ENCODE measurements at places on chromosomes 2 and 18.

DNA sequence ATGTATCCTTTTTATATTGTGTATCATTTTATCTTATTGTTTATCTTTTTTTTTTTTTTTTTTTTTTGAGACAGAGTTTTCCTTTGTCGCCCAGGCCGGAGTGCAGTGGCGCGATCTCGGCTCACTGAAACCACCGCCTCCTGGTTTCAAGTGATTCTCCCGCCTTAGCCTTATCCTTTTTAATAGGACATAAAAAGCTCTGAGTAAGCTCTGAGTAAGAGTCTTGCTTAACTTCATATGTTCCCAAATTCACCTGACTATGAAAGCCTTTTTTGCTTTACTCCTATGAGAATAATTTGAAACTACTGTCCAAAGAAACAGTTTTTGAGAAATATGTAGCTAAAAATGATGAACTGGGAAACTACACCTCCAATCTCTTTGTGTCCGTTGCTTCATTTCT is 525.5 kb downstream of the IRS1 start:
- DNase-seq = no peak

- no peak for DNase-seq
Observed at GRCh38 chr2:100276716-100277115, 45.6 kb downstream of the LONRF2 start.

- DNase-seq = no peak
Observed at GRCh38 chr2:27833931-27834330, 56.3 kb downstream of the RBKS start.

DNA sequence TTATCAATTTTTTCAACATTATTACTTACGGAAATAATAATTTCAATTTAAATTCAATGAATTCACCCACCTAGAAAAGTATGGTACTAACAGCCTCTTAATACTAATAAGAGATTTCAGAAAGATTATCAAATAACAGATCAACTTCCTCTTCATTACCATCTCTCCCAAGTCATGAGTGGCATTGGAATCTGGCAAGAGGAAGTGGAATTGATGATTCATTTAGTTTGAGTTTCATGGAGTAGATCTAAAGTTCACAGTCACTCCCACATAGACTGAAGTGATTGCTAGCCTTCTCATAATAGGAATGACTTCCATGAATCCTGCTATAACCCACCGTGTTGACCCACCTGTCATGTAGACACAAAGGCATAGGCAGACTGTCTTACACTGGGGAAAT is 77.7 kb upstream of the WDR75 start:
- DNase-seq = no peak

GRCh38 chr2:206799083-206799482 is 33.7 kb downstream of the FASTKD2 start:
- DNase-seq = no peak

- DNase-seq = no peak
Observed at GRCh38 chr2:28626891-28627421, 124.7 kb upstream of the PPP1CB start.

DNA sequence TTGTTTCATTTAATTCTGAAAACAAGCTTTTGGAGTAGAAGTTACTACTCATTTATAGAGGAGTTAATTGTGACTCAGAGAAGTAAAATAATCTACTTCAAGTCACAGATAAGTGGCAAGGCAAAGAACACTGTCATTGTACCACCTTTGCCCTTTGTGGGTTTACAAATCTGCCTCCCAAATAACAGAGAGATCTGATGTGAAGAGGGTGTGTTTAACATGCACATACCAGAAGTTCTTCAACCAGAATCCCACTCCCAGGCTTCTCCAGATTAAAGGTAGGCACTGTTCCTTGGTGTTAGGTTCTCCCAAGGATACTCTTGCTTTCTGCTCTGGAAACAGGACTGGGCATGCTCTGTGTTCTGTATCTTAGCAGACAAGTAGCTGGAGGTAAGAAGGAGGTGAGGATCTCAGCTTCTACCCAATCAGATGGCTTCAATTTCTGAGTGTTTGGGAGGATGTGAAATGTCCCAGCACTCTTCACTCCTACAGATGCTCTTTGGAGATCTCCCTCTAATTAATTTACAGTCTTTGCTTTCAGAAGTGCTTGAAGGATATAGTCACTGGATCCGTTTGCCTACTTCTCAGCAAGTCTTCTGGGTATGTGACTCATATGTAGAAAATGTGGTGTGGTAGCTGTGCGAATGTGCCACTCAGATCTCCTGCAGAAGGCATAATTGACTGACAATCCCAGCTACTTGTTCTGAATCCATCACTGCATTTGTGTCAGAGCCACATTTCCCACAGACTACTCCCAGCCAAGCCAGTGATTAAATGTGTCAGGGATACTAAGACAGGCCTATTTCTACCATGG is 111.1 kb downstream of the KLHL14 start:
- DNase-seq = no peak

- DNase-seq = no peak
Observed at GRCh38 chr2:12636837-12637581, 79.7 kb upstream of the TRIB2 start.

- DNase-seq = no peak
Observed at GRCh38 chr2:120253021-120253882, 600 bp downstream of the RALB start.

DNA sequence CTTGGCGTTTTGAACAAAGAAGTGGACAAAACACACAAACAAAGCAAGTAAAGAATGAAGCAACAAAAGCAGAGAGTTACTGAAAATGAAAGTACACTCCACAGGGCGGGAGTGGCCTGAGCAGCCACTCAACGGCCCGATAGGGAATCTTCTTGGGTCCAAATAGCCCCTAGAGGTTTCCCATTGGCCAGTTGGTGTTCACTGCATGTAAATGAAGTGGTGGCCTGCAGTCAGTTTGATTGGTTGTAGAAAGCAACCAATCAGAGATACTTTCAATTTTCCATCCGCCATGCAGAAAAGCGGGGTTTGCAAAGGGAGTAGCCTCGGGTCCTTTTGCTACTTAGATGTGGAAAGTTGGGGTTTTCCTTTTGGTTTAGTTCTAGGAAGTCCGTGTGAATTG is 31.6 kb downstream of the CYBRD1 start:
- no peak for DNase-seq

DNA sequence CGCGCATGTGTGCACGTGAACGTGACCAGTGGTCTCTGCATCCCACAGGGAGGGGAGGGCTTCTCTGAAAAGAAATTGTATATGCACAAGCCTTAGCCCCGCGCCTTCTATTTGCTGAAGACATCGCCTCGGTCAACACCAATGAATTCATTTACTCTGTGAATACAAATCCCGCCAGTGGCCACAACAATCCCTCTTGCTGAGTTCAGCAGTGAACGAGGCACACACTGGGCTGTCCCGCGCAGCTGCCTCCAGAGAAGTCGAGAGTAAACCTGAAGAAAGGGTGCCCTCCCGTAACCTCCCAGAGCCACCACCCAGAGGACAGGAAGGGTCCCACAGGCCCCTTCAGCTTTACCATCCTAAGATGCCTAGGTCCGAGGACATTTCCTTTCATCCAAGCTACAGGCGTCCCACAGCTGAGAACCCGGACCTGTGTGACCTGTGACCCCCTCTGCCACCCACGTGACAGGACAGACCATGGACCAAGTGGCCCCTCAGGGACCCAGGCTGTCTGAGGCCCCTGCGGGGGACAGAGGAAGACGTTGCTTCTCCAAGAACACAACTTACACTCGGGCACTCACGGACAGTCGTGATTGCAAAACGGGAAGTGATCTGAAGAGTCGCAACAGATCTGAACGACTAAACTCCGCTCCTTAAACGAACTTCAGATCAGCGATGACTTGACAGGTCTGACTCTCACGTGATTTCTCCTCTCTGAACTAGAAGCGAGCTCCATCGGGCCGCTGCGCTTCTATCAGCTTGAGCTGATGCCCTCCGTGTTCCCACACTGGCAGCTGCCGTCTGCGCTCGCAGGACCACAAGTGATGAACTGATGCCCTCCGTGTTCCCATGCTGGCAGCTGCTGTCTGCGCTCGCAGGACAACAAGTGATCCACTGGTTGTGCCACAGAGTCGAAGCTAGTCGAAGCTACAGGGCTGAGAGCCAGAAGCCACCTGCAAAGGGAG is 92.7 kb downstream of the ZNF516 start:
- DNase-seq = no peak

DNA sequence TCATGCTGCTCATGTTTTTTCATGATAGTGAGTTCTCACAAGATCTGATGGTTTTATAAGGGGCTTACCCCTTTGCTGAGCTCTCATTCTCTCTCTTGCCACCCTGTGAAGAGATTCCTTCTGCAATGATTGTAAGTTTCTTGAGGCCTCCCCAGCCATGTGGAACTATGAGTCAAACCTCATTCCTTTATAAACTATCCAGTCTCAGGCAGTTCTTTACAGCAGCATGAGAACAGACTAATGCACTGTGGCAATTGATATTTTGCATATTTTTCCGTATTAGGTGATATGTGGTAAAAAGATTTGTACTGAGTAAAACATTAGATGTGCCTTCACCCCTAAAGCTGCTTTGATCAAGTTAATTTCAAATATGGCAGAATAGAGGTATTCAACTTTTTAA is 48.8 kb downstream of the RAB27B start:
- DNase-seq = no peak

DNA sequence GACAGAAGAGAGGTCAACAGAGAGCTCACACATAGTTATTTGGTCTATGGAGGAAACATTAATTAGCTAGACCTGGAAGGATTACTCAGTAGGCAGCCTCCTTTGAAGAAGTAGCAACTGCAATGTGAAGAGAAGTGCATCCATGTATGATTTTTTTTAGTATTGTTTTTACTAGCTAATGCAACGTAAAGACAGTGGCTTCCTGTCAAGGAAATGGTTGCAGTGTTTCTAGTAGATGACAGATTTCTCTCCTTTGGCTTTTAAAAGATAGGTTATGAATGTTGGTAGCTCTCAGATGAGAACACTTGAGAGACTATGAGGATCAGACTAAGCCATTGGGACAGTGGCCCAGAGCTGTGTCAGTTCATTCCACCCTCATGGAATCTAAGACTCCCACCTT is 175.8 kb downstream of the AGPS start:
- no peak for DNase-seq

DNA sequence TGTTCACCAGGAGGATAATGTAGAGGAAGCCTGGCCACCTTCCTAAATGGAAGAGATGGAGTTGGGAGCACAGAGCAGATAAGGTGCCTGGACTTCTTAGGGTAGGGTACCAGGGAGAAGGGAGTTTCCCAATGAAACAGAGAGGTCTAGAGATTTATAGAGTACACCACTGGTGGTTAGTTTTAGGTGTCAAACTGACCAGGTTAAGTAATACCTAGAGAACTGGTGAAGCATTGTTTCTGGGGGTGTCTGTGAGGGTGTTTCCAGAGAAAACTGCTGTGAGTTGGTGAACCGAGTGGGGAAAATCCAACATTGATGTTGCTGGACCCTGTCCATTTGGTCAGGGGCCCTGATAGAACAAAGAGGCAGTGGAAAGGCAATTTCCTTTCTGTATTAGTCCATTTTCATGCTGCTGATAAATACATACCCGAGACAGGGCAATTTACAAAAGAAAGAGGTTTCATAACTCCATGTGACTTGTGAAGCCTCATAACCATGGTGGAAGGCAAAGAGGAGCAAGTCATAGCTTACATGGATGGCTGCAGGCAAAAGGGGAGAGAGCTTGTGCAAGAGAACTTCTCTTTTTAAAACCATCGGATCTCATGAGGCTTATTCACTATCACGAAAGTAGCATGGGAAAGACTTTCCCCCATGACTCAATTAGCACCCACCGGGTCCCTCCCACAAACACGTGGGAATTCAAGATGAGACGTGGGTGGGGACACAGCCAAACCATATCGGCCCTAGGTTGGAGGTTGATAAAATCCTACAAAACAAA is 260.8 kb downstream of the CBLN2 start:
- no peak for DNase-seq

DNA sequence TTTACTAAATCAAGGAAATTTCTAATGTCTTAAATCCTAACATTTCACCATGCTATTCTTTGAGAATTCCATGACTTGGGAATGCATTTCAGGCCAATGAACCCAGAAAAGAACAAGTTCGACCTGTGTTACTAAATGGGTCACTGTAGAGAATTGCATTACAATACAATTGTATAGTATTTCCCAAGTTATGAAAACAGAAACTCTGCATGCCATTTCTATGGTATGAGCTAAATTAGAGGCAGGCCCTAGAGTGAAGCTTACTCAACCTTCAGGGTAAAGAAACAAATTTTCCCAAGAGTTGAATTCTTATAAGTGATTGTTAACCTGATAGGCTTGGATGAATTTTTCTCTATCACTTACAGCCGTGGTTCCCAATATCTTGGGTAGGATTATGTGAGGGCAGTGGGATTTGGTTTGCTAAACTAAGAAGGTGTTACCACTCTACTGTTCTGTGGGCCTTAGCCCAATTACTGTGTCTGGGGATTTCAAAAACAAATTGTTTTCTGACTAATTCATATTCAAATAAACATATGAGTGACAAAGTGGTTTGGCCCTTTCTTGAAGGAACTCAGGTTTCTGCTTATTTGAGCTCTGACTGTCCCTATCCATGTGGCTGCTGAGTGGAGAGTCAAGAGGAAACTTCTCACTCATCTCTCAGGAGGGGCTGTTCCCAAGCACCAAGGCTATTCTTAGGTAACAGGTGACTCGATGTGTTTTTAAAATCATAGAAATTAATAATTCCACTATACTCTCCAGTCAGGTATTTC is 11.2 kb upstream of the SERPINB7 start:
- no peak for DNase-seq

DNA sequence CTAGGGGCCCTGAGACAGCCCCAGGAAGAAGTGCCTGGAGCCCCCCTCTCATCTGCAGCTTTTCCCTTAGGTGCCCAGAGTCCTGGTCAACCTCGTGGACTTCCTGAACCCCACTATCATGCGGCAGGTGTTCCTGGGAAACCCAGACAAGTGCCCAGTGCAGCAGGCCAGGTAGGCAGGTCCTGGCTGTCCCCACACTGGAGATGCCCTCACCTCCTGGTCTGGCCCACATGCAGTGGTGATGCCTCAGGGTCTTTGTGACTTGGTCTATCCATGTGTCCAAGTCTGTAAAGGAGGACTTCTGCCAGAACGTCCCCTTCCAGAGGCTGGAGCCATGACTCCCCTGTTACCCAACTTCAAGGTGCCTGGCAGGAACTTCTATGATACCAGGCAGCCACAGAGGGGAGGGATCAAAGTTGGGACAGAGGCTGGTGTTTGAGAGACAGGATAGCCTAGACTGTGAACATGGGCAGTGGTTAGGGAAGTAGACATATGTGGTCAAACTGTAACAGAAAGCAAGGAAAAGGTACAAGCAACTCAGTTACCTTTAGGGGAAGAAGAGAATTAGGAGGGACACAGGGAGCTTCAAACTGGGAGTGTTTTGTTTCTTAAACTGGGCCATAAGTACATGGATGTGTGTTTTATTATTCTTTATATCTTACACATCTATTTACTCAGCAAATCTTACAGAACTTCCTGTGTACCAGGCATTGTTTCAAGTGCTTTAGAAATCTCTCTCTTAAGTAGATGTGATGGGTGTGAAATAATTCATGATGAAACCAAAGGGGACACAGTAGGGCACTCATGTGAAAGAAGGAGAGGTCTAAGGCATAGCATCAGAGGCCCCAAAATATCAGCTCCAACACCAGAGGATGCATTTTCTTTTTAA is 107.1 kb downstream of the PLB1 start:
- no peak for DNase-seq

- DNase-seq = no peak
Observed at GRCh38 chr2:85277416-85278158, 50.2 kb downstream of the TGOLN2 start.

All from stimulated activated CD8-positive, alpha-beta memory T cell treated with anti-CD3 and anti-CD28 coated beads, Interleukin-15, amount 100 ng/mL, for 24 hours (primary cell).